ENCODE measurements at places on chromosomes 5 and 9.

DNA sequence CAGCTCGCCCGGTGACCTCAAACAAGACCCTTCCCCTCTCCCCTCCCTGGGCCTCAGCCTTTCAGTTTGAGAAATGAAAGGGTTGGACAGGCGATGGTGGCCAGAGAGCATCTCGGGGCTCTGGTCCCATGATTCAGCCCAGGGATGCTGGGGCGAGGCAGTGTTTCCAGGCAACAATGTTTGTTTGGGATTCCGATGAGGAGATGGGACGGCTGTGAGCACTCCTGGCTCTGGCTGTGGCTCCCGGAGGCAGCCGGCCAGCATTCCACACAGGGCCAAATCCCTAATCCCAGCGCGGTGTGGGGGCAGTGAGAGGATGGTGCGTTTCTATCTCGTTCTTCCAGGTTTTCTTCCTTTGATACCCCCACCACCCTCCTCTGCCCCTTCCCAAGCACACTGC lies 66.0 kb downstream of the HMCN2 start:
- peak overlapping the region; percentile 57 for H3K27ac ChIP-seq
- H3K4me3 ChIP-seq: no peak overlapping the region
- peaks cover 10% of the 10 kb centered on the region for H3K4me1 ChIP-seq
- no peaks in the 10 kb centered on the region for H3K36me3 ChIP-seq
- no peaks in the 10 kb centered on the region for H3K27me3 ChIP-seq

- H3K4me3 ChIP-seq: no peak overlapping the region
- H3K36me3 ChIP-seq: no peaks in the 10 kb centered on the region
- no peak overlapping the region for H3K27ac ChIP-seq
Measured at GRCh38 chr9:14994738-14995137, 84.5 kb upstream of the FREM1 start.

- DNase-seq: no peak
- no peak overlapping the region for H3K4me3 ChIP-seq
- no peak overlapping the region for H3K27ac ChIP-seq
- H3K4me1 ChIP-seq: 0 out of 2 replicates have a peak, but pooled peaks cover 5% of the 10 kb centered on the region
- H3K27me3 ChIP-seq: peaks cover 39% of the 10 kb centered on the region
Measured at GRCh38 chr5:137758121-137758520, 4.0 kb upstream of the HNRNPA0 start.

- H3K27me3 ChIP-seq: no peaks in the 10 kb centered on the region
- H3K4me1 ChIP-seq: peaks cover 49% of the 10 kb centered on the region
- peak overlapping the region; percentile 87 for H3K4me3 ChIP-seq
- peak; percentile 69 for DNase-seq
Measured at GRCh38 chr5:141513627-141514329, 24.9 kb downstream of the PCDHGC5 start.

DNA sequence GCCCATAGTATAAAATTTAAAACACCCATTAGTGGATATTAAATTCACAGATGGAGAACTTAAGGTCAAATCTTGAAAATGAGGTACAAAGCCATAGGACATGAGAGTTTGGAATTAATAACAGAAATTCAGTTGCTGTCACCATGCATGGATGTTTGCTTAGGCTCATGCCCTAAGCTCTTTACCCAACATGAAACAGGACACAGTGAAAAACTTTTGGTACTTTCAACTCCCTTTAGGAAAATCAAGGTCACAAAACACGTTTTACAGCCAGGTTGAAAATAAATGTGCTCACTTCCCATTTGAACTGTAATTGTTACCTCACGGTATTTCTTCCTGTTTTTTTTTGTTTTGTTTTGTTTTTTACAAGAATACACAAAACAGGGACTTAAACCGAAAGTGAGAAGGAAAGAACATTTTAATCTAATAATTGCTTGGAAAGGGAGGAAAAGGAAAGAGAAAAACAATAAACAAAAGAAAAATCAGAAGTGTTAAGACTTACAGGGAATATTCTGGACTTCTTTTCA lies 6.1 kb upstream of the TOPORS start:
- H3K4me1 ChIP-seq: peaks cover 3% of the 10 kb centered on the region
- H3K36me3 ChIP-seq: no peaks in the 10 kb centered on the region
- no peak overlapping the region for H3K27ac ChIP-seq
- H3K27me3 ChIP-seq: no peaks in the 10 kb centered on the region

DNA sequence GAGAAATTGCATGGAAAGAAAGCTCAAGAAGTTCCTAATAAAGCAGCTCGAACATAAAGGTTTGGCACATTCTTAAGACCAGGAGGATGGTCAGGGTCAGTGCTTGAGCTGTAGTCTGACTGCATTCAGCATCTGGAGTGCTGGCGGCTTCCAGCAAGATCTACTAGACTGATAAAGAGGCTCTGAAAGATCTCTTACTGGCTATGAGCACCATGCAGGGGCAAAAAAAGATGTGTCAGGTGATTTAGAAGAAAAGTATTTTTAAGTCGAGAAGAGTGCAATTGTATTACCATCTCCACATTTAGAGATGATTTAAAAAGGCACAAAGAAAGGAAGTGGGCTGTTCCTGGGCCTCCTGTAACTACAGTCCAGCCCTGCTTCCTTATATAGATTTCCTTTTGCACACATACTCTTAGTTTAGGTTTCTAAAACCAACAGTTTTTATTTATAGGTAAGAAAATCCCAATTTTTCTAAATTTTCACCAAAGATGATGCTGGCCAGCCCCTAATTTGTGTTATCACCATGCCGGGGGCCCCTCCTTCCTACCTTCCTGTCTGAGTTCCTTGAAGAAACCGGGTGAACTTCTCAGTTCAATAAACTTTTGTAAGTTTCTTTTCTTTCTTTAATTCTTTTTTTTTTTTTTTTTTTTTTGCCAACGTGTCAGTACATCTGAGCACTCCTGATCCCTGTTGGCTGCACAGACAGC lies 65.9 kb upstream of the PLPP1 start:
- no peaks in the 10 kb centered on the region for H3K27me3 ChIP-seq
- H3K27ac ChIP-seq: no peak overlapping the region
- no peak overlapping the region for H3K4me3 ChIP-seq
- peaks cover 40% of the 10 kb centered on the region for H3K4me1 ChIP-seq
- no peak for DNase-seq

DNA sequence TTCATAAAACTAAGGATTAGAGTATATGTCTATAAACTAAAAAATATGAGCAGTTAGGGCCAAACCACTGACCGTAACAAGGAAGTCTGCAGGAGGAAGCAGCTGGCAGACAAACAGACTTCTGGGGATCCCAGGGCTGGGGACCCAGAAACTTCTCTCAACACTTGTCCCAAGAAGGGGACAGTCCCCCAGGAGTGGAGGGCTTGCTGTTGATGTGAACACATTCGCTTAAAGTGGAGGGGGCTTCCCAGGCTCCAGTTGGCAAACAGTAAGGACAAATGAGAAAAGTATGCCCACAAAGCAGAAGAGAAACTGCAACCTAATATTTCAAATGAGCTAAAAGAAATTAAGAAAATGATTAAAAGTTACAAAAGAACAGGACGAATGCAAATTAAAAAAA lies 83.7 kb downstream of the PDE8B start:
- H3K27me3 ChIP-seq: no peaks in the 10 kb centered on the region
- no peak for DNase-seq
- H3K4me3 ChIP-seq: no peak overlapping the region
- H3K4me1 ChIP-seq: no peaks in the 10 kb centered on the region
- H3K27ac ChIP-seq: no peak overlapping the region

DNA sequence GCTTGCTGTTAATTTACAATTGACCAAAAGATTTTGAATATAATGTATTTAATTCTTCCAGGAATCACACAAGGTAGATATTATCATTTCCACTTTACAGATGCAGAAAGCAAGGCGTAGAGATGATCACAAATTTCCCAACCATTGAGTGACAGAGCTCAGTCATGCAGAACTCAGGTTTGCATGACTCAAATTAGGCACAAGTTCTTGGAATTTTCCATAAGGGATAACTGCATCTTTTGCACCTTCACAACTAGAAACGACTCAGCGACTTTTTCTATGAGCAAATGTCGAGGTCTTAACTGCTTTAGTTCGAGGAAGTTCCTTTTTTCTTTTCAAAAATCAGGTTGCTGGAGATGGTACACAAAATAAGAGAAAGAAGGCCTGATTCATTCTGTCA lies 265.5 kb upstream of the PAPPA start:
- H3K27me3 ChIP-seq: no peaks in the 10 kb centered on the region
- H3K4me3 ChIP-seq: no peak overlapping the region
- no peak overlapping the region for H3K27ac ChIP-seq
- H3K36me3 ChIP-seq: no peaks in the 10 kb centered on the region
- H3K4me1 ChIP-seq: peaks cover 14% of the 10 kb centered on the region

DNA sequence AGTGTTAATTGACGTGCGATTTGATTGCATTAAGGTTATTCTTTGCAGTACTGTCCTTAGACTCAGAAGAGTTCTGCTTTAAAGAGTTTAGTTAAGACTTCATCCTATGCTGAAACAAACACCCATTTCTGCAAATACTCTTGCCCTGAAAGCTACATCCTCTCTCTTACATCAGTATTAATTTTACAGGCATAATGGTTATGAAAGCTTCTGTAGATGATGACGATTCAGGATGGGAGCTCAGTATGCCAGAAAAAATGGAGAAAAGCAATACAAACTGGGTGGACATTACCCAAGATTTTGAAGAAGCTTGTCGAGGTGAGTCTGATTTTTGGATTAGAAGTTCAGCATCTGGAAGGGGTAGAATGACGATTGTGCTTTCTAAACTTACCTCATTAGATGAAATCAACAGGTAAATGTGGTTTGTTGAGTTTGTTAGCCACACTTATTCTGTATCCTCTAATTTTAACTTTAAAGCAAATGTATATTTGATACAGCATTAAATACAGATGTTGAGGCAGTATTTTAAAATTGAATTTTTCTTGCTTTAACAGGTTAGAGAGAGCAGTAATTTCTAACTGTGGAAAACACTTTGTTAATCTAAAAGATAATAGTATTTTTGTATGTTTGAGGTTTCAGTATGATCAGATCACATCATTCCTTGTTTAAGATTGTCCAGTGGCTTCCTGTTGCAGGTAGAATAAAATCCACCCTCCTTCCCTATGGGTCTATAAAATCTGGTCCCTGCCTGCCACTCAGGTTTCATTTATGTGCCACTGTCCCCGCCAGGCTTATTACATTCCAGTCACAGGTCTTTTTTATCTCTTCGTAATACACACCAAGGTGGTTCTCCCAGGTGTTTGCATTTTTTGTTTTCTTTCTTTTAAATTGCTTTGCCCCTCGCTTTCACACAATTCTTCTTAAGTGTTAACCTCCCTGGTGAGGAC lies 1.3 kb downstream of the NAA35 start:
- no peaks in the 10 kb centered on the region for H3K27me3 ChIP-seq
- H3K4me1 ChIP-seq: peaks cover 6% of the 10 kb centered on the region
- no peak overlapping the region for H3K4me3 ChIP-seq
- H3K27ac ChIP-seq: peak overlapping the region; percentile 73

DNA sequence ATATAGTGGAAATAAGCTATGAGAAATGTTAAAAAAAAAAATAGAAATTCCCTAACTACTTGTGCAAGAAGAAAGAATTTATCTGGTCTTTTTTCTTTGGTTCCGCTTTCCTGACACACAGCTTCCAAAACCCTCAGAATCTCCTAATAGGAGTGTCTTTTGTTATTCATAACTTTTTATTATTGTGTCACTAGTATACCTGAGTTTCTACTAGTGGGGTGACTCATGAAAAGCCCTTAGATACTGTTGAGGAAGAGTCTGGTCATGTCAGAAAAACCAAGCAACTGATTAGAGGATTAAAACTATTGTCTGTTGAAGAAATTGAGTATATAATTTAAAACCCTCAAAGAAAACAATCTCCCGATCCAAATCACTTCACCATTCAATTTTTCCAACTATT lies 152.8 kb upstream of the IFNE start:
- no peak overlapping the region for H3K4me3 ChIP-seq
- H3K36me3 ChIP-seq: no peaks in the 10 kb centered on the region
- no peak overlapping the region for H3K27ac ChIP-seq
- no peaks in the 10 kb centered on the region for H3K4me1 ChIP-seq
- H3K27me3 ChIP-seq: no peaks in the 10 kb centered on the region

DNA sequence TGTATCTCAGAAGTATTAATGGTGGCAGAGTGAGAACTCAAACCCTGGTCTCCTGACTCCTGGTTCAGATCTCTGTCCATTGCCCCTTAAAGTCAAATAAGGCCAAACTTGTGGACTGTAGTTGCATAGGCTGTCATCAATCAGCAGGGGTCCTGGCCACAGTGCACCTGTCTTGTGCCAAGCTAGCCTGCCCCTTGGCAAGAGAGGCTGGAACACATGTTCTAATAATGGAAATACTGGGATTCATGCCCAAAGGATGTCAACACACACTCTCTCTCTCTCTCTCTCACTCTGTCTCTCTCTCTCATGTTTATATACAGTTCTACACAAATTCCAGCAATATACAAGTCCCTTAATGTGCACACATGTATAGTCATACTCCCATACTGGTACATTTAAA lies 44.3 kb downstream of the GLRA1 start:
- no peak for DNase-seq
- peaks cover 2% of the 10 kb centered on the region for H3K4me1 ChIP-seq
- no peak overlapping the region for H3K27ac ChIP-seq
- H3K4me3 ChIP-seq: no peak overlapping the region

GRCh38 chr9:97981846-97982682 lies 1.1 kb upstream of the ANP32B start:
- H3K36me3 ChIP-seq: no peaks in the 10 kb centered on the region
- H3K4me1 ChIP-seq: peaks cover 16% of the 10 kb centered on the region
- peak; percentile 45 for DNase-seq
- peak overlapping the region; percentile 50 for H3K4me3 ChIP-seq

GRCh38 chr9:129556491-129557191 lies 64.3 kb downstream of the C9orf50 start:
- H3K27me3 ChIP-seq: peaks cover 10% of the 10 kb centered on the region
- no peak for DNase-seq
- peak overlapping the region; percentile 88 for H3K27ac ChIP-seq
- H3K4me3 ChIP-seq: peak overlapping the region; percentile 49
- peaks cover 57% of the 10 kb centered on the region for H3K4me1 ChIP-seq

DNA sequence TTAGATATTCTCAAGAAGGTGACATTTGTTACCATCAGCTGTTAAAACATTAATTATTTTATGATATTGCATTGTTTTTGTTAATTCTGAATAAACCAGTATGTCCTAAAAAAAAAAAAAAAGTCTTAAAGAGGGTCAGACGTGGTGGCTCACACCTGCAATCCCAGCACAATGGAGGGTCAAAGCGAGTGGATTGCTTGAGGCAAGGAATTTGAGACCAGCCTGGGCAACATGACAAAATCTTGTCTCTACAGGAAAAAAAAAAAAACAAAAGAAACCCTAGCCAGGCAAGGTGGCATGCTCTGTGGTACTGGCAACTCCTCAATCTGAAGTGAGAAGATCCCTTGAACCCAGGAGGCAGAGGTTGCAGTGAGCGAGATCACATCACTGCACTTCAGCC lies 46.8 kb downstream of the CYLC2 start:
- no peaks in the 10 kb centered on the region for H3K36me3 ChIP-seq
- H3K27ac ChIP-seq: no peak overlapping the region
- peaks cover 8% of the 10 kb centered on the region for H3K27me3 ChIP-seq

GRCh38 chr5:62937661-62938558 lies 359.3 kb downstream of the LRRC70 start:
- H3K27me3 ChIP-seq: no peaks in the 10 kb centered on the region
- no peaks in the 10 kb centered on the region for H3K36me3 ChIP-seq
- peaks cover 15% of the 10 kb centered on the region for H3K4me1 ChIP-seq
- no peak overlapping the region for H3K4me3 ChIP-seq
- DNase-seq: no peak
